ENCODE measurements at places on chromosomes 3 and 15.

DNA sequence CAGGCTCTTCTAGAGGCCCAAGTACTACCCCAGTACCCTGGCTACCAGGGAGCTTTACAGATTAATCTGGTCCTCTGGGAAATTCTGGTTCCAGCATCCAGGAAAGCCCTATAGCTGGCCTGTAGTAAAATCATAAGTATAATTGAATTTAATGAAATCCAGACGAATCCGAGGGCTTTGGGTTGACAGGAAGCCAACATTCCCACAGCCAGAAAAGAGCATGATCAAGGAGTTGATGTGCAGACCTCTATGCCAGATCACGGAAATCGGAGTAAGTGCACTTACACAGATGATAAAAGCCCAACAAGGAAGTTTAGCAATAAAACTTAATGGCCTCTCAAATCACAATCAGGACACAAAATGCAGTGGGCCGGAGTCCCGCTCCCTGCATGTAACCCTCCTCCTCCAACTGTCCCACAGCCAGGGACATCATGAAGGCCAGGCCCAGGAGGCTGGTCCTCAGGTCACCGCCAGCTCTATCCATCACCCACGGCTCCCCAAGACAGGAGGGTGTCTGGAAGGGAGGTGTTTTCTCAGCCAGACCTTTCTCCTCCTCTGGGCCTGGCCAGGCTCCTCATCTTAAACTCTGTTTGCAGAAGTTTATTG is 62.8 kb upstream of the SEC22A start:
- no peak for DNase-seq

GRCh38 chr3:193796089-193796488 is 203.1 kb downstream of the OPA1 start:
- no peak for DNase-seq

DNA sequence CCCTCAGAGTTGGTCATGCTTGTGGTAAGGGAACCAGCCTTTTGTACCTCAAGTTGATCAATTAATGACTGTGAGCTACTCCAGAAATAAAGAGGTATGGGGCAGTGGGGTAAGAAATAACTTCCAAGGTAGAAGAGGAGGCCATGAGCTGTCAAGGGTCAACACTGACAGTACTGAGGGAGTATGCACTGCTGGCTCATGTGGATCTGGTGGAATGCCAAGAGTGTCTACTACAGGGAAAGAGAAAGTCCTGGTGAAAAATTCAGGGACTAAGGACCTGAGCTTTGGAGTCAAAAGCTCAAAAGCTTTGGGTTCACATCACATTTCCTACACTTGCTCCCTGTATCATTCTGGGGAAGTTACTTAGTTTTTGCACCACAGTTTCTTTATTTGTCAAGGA is 154.9 kb downstream of the SEMA6D start:
- no peak for DNase-seq

DNA sequence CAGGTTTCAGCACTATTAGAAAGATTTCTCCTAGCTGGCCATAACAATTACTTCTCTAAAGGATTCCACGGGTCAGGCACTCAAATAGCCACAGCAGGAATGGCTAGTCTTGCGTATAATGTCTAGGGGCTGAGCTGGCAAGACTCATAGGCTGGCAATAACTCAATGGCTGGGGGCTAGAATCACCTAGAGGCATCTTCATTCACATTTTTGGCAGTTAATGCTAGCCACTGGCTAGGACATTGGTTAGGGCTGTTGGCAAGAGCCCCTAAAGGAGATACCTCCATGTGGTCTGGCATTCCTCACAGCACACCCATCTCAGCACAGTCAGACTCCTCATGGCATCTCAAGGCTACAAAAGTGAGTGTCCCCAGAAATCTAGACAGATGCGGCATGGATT is 6.2 kb downstream of the SUSD5 start:
- DNase-seq, result no peak
